ENCODE measurements at places on chromosomes 16 and 17. TPM values are rescaled to one million over a fixed set of nuclear protein-coding genes. Genes with fewer than 3 reads are reported as not detected.

The HSDL1 gene
- total RNA-seq: 10.3 TPM

The KRTAP3-1 gene
- not detected for total RNA-seq

The FOXF1 gene
- 1.1 TPM for total RNA-seq

The RUNDC1 gene
- total RNA-seq: 7.7 TPM

The CEP112 gene
- 9.4 TPM for total RNA-seq

The HSD17B1 gene
- 4.9 TPM for total RNA-seq
